Lung (tissue), 17 donors: ENCODE measurements at places on chromosomes 13 and 19. TPM values are rescaled to one million over a fixed set of nuclear protein-coding genes. Genes with fewer than 3 reads are reported as not detected.

RETN gene
- total RNA-seq = 2.9 TPM

GRCh38 chr13:106182404-106182803 lies 353.1 kb downstream of the EFNB2 start:
- DNase-seq = peak; percentile 18

DNA sequence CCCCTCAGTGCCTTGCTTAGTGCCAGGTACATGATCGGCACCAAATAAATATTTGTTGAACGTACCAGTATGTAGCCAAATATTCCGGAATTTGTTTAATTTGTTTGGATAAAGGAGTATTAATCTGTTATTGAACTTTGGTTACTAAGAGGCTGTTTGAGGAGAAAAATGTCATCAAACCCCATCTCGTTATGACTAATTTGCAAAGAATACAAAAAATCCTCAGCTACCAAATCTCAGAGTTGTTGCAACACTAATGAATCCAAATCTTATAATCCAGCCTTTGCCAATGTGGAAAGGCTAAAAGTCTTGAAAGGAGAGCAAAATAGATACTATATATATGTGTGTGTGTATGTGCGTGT lies 79.5 kb downstream of the KLF5 start:
- no peak for DNase-seq

DNA sequence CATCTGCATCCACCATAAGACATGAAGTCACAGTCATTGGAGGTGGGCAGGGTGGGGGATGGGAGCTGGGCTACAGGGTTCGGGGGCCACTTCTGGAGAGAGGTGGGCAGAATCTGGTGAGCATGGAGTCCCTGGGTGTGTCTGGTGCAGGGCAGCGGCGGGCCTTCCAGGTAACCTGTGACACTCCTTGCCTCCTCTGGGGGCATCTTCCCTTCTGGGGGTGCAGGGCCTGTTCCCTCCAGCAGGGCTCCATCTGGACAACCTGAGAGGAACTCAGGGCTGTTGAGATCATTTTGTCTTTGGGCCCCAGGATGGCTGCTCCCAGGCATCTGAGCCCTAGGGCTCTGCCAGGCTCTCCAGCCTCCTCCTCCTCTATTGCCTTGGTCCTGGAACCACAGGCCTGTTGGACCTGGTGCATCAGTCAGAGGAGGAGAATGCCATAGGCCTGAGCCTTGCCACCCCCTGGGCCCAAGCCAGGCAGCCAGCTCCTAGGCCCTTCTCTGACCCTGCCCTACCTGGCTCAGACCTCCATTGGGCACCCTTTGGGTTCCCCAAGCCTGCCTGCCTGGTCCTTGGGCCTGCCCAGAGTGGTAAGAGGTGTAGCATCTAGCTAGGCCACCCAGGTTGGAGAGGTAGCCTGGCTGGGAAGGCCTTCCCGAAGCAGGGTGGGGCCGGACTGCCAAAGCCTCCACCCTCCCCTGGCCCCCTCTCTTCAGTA lies 13.4 kb downstream of the LYL1 start:
- no peak for DNase-seq

DNA sequence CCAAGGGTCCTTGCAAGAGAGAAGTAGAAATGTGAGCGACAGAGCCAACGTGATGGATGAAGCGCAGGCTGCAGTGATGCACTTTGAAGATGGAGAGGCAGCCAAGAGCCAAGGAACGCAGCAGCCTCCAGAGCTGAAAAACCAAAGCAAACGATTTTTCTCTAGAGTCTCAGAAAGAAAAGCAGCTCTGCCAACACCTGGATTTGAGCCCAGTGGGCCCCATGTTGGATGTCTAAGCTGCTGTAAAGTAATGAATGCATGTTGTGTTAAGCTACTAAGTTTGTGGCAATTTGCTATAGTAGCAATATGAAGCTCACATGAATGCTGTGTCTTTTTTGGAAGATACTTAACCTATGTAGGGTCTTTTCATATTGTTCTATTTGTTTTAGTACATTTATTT lies 894.3 kb downstream of the EFNB2 start:
- peak; percentile 11 for DNase-seq

GRCh38 chr13:31485183-31485582 lies 254.1 kb upstream of the RXFP2 start:
- DNase-seq = no peak

DNA sequence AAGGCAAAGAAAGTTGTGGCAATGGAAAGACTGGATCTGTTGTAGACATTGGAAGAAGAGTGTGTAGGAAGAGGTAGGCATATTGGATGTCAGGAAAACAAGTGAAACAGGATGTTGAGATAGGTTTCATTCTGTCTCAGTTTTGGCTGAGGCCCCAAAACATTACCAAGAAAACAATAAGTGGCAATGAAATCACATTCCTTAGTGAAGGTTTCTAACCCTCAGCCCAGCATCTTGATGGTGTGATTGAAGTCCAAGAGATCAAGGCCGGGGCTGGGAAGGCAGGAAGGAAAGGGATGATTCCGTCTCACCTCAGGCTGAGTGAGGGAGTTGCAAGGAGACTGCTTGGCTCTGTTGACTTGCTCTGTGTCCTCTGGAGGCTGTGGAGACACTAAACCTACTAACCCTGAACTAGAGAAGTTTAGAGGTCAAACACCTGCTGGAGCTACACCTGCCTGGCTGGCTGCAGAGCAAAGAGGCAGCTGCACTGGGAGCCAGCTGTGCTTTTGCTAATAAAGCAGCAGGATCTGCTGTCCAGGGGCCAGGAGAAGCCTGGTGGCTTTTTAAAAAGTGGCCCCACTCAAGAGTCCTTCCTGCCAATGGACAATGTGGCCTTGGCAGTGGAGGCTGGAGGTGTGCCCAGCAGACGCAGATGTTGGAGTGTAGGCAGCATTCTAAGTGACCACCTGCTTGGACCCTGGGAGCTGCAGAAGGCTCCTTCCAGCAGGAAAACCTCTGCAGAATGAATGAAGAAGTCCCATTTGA lies 53.6 kb downstream of the DGKH start:
- DNase-seq = no peak

DNA sequence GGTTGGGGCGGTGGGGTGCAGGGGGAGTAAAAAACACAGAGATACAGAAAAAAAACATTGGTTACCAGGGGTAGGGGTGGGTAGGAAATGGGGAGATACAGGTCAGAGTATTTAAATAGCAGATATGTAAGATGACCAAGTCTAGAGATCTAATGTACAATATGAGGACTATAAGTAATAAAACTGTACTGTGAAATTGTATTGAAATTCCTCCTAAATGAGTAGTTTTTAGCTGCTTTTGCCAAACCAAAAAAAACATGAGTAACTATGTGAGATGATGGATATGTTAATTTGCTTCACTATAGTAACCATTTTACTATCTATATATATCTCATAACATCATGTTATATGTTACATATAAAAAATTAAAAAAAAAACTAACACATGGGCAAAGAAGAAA lies 29.6 kb downstream of the VWA8 start:
- no peak for DNase-seq
